Activated effector memory CD4-positive, alpha-beta T cell treated with Interleukin-2 at 50 U/mL for 16 hours (primary cell): ENCODE measurements at places on chromosomes 1 and 21.
A peak's percentile ranks its signal among the peaks of the same experiment; 100 is the strongest.

DNA sequence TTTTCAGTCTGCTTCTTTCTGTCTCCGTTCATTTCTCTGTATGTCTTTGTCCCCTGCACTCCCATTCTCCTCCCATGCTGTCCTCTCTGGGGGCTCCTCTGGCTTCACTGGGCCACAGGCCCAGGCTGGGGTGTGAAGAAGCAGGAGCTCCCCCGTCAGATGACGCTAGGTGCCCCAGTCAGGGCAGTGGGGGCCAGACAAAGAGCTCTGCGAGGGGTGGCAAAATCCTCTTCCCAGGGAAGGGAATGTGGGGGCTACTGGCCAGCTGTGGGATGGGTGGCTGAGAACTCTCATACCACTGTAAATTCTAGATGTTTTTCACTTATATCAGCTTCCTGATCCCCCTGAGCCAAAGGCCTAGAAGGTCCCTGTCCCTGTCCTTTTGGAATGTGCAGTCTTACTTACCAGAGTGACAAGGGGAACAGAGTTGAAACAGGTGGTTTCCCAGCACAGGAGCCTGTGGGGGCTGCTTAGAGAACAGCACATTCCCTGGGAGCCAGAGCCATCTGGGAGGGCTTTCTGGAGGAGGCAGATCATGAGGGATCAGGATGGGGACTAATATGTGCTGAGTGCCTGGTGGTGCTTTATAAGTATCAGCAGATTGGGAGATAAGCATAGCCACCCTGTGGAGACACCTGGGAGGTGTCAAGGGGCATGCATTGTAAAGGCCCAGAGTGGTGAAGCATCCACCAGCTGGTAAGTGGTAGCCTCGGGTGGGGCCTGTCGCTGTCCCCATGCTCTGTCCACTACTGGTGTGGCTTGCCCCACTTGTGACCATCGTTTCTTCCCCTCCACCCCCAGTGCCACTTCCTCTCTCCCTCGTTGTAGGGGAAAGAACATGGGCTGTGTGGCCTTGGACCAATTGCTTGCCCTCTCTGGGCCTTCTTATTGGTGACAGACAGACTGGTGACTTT is 10.1 kb upstream of the PADI1 start:
- DNase-seq, result no peak

- no peak for DNase-seq
These were observed 329.5 kb upstream of the DUSP10 start for GRCh38 chr1:222071387-222071786.

- peak; percentile 45 for DNase-seq
These were observed 13.5 kb downstream of the ADAMTSL4 start for GRCh38 chr1:150562446-150563339.

- DNase-seq, result no peak
These were observed 11.9 kb upstream of the PAQR6 start for GRCh38 chr1:156259805-156260204.

DNA sequence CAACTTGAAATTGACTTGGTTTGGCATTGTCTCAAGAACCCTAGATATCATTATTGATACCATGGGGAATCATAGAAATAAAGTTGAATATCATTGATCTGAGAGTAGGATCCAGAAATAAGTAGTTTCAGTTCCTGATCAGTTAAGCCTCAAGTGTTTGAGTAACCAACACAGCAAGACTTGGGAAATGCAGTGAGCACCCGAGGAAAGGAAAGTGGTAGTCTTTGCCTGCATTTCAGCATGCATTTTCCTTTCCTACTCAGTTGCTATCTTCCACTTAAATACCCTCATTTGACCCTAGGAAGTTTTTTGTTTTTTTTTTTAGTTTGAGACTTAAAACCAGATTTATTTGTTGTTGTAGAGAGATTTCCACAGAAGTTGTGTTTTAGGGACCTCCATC is 18.9 kb downstream of the CLEC20A start:
- no peak for DNase-seq

DNA sequence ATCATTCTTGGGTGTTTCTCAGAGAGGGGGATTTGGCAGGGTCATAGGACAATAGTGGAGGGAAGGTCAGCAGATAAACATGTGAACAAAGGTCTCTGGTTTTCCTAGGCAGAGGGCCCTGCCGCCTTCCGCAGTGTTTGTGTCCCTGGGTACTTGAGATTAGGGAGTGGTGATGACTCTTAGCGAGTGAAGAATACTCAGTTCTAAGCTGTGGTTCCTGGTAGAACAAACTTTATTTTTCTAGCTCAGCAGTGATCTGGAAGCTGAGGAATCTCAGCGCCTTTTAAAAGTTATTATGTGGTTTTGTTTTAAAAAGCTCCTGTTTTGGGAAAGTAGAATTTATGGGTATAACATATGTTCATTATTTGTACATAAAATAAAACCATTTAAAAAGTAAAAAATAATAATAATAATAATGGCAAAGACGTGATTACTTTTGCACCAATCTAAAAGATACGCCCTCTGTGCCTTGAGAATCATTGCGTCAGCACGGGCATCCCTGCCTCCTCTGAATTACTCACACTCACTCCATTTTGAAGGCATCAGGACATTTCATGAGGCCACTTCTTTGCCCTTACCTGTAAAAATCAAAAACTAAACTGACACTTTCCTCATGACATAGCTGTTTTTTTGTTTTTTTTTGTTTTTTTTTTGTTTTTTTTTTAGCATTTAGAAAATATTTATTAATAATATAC is 29.7 kb upstream of the TNFRSF1B start:
- no peak for DNase-seq

DNA sequence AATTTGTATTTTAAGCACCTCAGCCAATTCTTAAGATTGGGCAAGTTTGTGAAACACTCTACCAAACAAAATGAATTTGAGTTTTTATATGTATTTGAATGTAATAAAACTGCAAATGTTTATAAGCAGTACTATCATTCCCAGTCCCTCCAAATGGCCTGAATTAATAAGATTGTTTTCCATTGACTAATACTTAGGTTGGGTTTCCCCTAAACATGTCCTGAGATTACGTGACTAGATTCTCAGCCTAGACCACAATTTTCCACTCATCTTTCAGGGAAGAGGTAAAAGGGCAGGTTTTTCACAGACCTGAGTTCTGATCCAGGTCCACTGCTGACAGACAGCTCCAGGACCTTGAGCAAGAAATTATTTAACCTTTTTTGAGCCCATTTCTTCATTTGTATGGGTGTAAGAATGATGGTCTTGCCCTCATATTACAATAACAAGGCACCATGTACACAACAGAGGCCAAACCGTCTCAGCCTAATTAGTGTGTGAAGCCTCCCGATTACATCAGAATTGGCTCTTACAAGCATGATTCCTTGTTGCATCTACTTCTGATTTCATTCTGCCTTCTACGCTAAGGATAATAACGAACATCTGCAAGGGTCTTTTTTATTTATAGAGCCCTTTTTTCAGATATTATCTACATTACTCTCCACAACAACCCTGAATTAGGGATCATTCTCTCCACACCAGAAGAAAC is 51.2 kb downstream of the BEND5 start:
- DNase-seq, result no peak

DNA sequence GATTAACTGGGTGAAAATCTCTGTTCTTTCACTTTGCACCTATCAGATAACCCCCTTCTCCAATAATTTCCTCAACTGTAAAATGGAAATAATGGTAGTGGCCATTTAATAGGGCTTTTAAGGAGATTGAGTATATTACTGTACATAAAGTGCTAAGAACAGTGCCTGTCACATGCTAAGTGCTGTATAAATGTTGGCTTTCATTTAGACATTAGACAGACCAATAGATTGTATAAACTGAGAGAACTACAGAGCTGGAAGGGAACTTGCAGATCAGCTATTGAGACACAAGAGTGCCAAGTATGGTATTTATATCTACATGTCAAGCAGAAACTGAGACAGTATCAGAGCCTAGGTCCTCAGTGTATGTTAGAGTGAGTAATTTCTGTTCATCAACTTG is 934.7 kb downstream of the PLA2G4A start:
- no peak for DNase-seq

GRCh38 chr21:40882192-40882915 is 35.4 kb upstream of the DSCAM start:
- no peak for DNase-seq

DNA sequence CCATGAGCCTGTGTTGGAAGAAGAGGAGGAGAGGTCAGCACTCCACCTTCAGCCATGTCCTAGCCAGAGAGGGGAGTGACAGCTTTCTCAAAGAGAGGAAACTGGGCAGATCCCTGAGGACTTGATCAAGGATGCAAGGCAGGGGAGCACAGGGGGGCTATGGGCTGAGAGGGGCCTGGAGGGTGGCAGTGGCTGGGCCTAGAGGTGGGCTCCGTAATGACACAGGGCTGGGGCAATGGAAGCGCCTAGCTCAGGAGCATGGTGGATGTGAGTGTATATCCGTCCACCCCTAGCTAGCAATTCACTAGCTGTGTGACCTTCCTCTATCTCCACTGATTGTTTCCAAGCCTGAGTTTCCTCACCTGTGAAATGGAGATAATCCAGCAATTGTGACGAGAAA is 32.6 kb downstream of the NEK2 start:
- DNase-seq, result no peak

DNA sequence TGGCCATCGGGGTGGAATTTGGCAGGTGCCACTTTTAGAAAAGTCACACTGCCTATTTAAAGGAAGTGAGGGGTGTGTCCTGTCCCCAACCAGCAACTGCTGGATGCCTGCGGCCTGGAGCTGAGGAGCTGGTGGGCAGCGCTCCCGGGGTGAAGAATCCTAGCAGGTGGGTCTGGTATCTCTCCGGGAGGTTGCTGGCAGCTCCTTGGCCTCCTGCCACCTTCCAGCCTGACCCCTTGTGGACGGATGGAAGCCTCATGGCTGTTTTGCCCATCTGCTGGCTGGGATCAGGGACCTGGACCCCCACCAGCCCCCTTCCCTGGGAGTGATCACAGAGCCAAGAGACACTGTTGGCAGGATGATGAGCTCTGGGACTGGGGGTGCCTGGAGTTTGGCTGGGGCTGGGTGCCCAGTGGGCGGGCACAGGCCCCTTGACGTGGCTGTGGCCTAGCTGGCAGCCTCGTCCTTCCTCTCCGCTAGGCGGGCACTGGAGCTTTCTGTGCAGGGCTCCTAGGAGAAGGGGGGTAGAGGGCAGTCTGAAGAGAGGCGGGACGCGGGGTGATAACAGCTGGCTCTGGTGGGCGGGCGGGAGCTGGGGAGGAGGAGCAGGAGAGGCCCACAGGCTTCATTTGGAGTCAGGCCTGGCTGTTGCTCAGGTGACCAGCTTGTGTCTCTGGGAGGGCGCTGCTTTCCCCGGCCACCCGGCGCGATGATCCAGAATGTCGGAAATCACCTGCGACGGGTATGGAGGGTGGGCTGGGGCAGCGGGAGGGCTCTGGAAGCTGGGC is at the start of gene ACOT11:
ACOT11 (plus strand) TSS at position 628 of the 788 bp plus-strand sequence; CDS start at position 710, 82 bp downstream.
- no peak for DNase-seq

DNA sequence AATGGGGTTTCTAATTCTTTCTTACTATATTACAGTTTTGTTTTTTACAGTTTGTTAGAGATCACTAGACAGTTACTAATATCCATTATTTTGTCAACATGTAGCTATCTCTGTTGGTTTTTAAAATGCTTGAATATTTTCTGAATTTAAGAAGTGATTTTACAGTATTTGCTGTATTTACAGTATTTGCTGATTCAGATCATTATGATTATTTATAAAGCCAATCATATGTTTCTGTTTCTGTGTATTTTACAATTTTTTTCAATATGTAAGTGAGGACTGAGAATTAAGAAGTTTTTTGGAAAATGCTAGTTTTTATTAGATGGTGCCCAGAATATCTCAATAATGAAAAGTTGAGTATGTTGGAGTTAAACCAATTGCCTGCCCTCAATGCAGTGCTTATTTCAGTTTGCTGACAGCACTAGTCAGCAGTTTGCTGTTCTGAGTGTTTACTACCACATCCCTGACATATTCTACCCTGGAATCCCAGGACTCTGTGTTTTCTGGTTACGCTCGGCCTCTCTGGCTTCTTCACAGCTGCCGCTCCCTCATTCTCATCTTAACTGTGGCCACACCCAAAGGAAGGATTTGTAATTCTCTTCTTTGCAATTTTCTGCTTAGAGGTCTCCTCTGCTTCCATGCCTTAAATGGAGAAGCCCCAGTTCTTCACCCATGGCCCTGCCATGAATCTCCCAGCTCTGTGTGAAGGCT is 68.0 kb upstream of the BACH1 start:
- no peak for DNase-seq

GRCh38 chr1:12448746-12449177 is 169.2 kb downstream of the DHRS3 start:
- DNase-seq, result no peak

DNA sequence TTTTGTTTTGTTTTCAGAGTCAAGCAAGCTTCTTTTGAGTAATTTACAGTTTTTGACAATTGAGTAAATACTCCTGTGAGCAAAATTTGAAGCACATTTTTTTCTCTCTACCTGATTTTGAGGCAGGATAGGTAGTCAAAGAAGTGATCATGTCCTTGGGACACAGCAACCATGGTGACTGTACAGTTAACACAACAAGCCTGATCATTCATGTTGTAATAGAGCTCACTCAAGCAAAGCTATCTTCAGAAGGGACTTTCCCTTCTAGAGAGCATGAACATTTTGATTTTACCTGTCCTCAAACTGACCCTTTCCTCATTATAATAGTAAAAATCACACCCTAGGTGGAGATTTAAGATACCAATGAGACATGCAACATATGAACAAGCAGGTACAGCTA is 126.5 kb upstream of the KCNK1 start:
- DNase-seq, result no peak

DNA sequence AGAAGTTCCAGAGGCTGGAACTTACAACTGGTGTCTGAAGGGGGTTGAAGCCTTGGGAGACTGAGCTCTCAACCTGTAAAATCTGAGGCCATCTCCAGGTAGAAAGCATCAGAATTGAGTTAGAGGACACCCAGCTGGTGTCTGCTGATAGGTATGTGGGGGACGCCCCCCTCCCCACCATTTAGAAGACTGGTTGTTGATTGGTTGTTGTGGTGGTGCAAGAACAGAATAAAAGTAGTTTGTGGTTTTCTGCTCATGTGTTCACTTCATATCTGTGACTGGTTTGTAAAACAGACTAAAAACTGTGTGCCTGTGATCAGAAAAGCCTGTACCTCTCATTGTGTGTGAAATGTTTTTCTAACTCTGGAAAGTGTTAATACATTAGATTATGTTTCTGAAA is 33.2 kb upstream of the PDE4B start:
- no peak for DNase-seq

GRCh38 chr1:35281565-35281964 is 13.1 kb downstream of the ZMYM4 start:
- DNase-seq, result no peak

DNA sequence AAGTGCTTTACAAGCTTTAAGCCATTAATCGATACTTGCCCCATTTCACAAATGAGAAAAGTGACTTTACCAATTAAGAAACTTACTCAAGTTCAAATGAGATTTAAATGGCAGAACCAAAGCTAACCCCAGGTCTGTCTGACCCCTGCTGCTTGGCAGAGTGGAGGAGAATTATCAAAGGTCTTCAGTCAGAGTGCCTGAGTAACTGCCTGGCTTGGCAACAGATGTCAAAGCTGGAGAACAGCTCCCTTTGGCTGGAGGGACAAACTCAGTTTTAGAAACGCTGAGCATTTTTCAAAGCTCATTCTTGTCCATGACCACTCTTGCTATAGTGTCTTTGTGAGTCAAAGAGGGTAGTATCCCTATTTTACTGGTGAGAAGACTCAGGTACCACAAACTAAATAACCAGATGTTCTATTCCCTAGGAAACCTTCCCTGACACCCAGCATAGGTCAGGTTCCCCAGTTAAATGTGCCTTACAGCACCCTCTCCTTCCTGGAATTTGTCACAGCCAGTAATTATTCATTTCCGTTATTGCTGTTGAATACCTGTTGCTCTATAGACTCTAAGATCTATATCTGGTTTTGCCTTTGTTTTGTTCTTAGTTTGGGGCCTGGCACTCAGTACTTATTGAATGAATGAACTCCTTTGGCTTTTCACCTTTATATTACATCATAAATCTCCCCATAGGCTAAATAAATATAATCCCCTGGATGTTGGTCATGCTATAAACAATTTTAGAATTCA is 5.0 kb upstream of the BCAR3 start:
- DNase-seq, result no peak
